ENCODE measurements at places on chromosomes 6 and 20. TPM values are rescaled to one million over a fixed set of nuclear protein-coding genes. Genes with fewer than 3 reads are reported as not detected.
A peak's percentile ranks its signal among the peaks of the same experiment; 100 is the strongest.

The SYTL3 gene
- total RNA-seq = 54.8 TPM

DNA sequence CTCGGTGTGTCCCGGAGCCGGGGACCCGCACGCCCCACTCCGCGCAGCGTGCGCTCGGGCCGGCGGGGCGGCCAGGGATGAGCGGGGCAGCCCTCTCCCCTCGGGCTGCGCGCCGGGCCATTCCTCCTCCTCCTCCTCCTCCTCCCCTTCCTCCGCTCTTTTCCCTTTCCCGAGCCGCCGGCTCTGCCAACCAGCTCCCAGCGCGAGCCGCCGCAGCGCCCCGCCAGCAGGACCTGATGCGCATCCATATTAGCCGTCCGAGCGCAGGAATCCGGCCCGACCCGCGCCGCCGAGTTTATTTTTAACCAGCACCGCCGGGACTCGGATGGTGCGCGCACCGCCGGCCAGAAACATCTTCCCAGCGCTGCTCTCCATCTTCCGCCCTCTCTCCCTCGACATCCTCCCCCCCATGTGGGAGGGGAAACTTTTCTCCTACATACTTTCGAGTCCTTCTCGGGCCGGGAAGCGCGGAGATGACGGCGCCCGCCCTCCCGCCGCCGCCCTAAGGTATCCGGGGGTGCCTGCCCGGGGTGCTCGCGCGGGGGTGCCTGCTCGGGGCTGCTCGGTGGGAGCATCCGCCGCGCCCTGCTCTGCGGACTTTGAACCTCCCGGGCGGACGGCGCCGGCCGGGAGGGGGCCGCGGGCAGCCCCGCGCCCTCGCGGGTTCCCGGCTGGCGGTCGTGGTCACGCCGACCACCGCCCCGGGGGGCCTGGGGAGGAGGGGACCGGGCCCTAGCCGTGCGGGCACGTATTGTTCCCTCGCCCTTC is 619 bp downstream of the RREB1 start:
- DNase-seq = peak; percentile 25

GRCh38 chr20:17479063-17479657 is 52.0 kb downstream of the BFSP1 start:
- DNase-seq = no peak

- DNase-seq = no peak
Measured at GRCh38 chr6:63268574-63268973, 51.2 kb downstream of the LGSN start.

Data from CD4-positive, CD25-positive, alpha-beta regulatory T cell (primary cell).